ENCODE measurements at places on chromosomes 2 and 18.

DNA sequence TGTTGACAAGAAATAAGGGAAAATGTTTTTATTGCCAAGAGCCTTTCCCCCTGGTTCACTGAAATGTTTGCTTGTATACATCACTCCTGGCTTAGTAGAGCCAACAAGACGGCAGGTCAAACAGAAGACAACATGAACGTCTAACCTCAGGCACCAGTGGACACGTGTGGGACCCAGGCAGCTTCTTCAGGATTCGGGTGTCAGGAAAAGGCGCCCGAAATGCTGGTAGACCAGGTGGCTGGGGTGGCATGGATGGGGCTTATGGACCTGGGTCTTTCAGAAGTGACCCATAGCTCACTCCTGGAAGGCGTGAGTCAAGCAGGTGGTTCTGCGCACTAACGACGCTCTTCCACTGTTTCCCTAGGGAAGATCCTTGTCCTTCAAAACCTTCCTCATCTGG lies 23.3 kb upstream of the NFATC1 start:
- no peak for DNase-seq

- no peak for DNase-seq
Observed at GRCh38 chr2:104790100-104790811, 63.7 kb upstream of the POU3F3 start.

- DNase-seq: no peak
Observed at GRCh38 chr2:75431276-75431675, 129.5 kb downstream of the EVA1A start.

- no peak for DNase-seq
Observed at GRCh38 chr2:98778151-98778550, 47.2 kb upstream of the MGAT4A start.

DNA sequence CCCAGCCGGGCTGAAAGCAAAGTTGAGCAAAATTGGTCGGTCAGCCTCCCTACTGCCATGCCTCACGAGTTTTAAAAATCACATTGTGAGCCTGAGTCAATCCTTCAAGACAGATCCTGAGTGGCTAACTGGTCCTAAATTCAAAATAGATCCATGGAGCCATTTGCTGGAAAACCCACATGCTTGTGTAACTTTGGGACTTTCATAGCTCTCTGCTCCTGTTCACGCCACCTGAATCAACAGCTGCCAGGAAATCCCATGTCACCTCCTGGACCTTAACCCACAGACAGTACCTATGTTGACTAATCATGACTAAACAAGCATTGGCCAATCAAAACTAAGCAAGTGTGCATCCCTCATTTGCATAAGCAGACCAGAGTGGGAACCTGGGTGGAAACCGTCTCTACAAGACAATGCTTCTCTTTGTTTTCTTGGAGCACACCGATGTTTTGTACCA lies 42.8 kb upstream of the LDLRAD4 start:
- no peak for DNase-seq

DNA sequence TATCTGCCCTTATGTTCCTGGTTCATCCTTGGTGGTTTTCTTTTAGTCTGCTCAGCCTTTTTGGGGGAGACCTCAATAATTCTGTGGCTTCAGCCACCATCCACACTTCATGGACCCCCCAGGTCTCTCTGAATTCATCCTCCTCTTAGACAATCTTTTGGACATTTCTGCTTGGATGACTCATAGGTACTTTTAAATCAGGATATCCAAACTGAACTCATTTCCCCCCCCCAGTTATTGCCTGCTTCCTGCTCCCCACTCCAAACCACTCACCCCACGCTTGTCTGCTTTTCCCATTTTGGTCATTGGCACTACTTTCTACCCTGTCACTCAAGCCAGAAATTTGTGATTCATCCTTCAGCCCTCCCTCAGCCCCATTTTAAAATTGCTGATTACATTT lies 78.5 kb downstream of the TANC1 start:
- no peak for DNase-seq

GRCh38 chr18:62897153-62897552 lies 181.8 kb downstream of the PHLPP1 start:
- DNase-seq: no peak

DNA sequence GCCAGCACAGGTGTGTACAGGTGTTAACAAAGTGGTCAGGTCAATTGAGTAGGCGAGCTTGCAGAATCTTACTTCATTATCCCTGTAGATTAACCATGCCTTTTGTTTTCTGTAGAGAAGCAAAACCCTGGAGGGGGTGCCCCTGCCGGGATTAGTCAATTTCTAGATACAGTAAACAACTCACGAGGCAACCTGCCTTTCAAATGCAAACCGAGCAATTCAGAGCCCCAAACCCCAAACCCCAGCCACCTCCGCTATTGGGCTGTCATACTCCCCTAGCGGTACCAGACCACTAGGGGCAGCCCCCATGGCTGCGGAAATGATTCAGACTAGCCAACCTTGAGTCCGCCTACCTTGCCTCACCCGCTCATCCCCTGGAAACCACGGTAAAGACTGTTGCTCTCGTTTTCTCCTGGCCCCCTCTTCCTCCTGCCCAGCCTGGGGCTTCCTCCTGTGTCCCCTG lies 61.4 kb upstream of the KIF5C start:
- DNase-seq: no peak

DNA sequence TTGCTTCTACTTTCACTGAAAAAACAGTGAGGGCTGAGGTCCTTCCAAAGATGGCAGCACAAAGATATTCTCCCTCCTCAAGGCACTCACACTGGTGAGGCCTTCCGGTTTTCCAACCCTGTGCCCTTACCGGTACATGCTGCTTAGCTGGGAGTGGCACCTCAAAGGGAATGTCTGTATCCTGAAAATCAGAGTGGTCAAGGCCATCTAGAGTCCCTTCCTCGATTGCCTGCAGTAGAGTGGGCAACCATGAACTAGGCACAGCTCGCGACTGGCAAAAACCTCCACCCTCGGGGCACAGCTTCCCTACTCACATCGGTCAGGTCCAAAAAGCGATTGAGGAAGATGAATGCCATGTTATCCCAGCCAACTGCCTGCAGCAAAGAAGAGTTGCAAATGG lies 3.4 kb downstream of the KRTCAP3 start:
- no peak for DNase-seq

DNA sequence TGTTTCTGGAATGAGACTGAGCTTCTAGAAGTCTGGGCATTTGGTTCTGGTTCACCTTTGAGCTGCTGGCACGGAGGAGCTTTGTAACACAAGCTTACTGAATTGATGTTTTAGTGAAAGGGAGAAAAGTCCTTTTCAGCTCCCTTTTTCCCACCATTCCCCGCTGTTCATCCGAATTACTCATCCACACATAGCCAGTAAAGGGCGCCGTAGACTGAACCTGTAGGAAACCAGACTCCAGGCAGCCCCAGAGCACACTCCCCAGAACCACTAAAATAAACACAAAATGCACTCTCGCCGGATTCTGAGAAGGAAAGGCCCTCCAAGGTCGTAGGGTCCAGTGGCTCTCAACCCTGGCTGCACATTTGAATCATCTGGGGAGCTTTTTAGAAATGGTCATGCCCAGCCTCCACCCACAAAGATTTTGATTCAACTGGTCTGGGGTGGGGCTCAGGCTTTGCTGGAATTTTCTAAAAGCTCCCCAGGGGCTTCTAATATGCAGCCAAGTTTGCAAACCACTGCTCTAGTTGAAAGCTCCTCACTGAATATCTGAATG lies 29.6 kb downstream of the TCF7L1 start:
- no peak for DNase-seq

GRCh38 chr2:118387509-118387908 lies 299.2 kb downstream of the INSIG2 start:
- no peak for DNase-seq
